ENCODE measurements at places on chromosomes 12 and 14. TPM values are rescaled to one million over a fixed set of nuclear protein-coding genes. Genes with fewer than 3 reads are reported as not detected.

The ESPL1 gene
- total RNA-seq, result 21.3 TPM

The CLEC14A gene
- total RNA-seq, result not detected

The ADSS1 gene
- total RNA-seq, result 5.6 TPM

The GPR132 gene
- total RNA-seq, result 0.65 TPM

The REM2 gene
- 0.44 TPM for total RNA-seq

The SLC16A7 gene
- total RNA-seq, result 0.20 TPM

The KCNK10 gene
- not detected for total RNA-seq

The RILPL1 gene
- 14.2 TPM for total RNA-seq

The LGMN gene
- 60.2 TPM for total RNA-seq

The NRXN3 gene
- total RNA-seq, result 0.75 TPM

The FAM161B gene
- total RNA-seq, result 1.5 TPM

The CRY1 gene
- total RNA-seq, result 25.4 TPM

The FAM222A gene
- total RNA-seq, result 7.2 TPM
